ENCODE measurements at places on chromosomes 13 and 19.

GRCh38 chr19:49831592-49831991 is 13.5 kb downstream of the MED25 start:
- DNase-seq: no peak

GRCh38 chr19:32526895-32527294 is 54.1 kb upstream of the PDCD5 start:
- DNase-seq: no peak

DNA sequence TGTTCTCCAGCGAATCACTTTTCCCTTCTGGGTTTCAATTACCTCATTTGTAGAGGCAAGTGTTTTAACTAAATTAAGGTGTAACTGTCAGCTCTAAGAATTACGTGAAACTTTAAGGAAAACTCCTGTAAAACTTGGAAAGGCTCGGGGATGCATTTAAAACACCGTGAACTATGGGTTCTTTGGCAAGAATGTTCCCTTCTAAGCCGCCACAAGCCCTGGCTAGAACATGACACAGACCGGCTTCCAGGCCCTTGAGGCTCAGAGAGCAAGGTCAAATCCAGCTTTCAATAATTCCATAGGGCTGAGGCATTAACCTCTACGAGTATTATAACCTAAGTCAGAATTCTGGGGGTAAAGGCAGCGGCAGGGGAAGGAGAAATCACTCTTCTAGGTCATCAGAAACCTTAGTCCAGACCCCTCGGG is 685 bp downstream of the VWA8 start:
- DNase-seq: peak; percentile 44

GRCh38 chr13:109567315-109567714 is 219.1 kb downstream of the IRS2 start:
- no peak for DNase-seq

DNA sequence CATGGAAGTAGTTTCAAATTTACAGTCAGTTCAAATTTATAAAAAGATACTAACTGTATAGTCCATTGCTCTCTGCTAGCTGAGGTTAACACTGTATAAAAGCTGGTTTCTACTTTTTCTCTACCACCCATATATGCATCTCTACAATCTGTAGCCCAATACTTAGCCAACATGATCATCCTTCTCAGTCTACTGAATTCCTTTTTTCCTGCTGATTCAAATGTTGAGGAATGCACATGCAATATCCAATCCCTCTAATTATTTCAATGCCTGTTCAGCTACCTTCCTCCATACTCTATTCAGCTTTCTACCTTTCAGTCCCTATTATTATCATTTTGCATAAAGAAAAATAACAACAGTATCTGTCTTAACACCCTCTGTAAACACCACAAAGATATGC is 15.6 kb downstream of the KPNA3 start:
- DNase-seq: peak; percentile 33

- DNase-seq: peak; percentile 88
These were observed 34.4 kb downstream of the GSX1 start for GRCh38 chr13:27826379-27827353.

GRCh38 chr19:11566164-11566563 is 7.1 kb upstream of the ELOF1 start:
- no peak for DNase-seq

DNA sequence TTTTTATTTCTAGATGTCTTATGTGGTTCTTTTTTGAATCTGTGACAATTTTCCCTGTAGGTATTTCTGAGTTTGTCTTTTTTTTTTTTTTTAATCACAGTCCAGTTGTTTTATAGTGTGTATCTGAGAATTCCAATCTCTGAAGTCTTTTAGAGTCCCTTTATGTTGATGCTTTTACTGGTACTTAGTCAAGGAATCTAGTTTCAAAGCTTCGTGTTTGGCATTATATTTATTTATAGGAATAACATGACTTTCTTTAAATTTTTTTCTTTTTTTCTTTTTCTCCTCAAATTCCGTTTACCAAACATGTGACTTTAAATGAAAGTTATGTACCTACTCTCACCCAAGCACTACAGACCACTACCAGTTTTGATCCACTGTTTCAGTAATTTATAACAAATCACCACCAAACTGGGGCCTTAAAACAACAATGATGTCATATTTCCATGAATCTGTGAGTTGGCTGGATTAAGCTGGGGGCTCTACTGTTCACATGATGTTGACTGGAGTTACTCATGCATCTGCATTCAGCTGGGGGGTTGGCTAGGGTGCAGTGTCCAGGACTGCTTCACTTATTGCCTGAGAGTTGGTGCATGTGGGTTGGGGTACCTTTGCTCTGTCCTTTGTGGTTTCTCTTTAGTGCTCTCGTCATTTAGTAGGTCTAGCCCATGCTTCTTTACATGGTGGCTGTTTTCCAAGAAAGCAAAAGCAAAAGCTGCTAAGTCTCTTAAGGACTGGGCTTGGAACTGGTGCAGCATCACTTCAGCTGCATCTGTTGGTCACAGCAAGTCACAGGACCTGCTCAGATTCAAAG is 22.3 kb downstream of the KCTD4 start:
- DNase-seq: peak; percentile 61
